Stromal cell of bone marrow (primary cell): ENCODE measurements at places on chromosomes 7 and 10.

- no peak for DNase-seq
Observed at GRCh38 chr10:52098130-52098529, 216.0 kb upstream of the DKK1 start.

DNA sequence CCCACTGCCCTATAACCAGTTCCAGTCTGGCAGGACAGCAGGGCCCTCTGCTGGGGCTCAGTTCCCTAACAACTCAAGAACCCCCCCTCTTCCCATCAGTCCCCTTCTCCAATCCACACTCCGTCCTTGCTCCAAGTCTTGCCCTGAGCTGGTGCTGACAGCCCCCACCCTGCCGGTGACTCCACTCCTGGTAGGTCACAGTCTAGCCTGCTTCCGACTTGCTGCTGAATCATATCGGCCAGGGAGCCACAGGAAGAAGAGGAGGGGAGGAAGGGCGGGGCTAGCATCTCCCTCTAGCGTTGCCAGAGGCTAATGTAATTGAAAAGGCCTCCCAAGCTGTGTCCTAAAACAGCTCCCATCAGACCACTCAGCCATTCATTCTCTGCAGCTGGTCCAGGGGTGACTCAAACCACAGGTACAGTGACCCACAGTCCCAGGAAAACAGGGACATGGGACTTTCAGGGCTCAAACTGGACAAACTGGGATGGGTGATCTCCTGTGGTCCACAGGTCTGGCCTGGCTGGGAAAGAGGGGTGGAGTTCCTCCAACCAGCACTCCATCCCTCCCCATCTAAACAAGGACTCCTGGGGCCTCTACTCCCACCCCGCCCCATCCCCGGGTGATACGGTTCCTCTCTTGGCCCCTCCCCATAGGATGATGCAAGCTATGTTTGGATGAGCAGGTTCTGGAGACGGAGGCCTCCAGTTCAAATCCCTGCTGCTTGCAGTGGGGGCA is 158.8 kb downstream of the SH3PXD2A start:
- DNase-seq: peak; percentile 85

- no peak for DNase-seq
Observed at GRCh38 chr10:119289227-119289920, 82.0 kb downstream of the GRK5 start.

DNA sequence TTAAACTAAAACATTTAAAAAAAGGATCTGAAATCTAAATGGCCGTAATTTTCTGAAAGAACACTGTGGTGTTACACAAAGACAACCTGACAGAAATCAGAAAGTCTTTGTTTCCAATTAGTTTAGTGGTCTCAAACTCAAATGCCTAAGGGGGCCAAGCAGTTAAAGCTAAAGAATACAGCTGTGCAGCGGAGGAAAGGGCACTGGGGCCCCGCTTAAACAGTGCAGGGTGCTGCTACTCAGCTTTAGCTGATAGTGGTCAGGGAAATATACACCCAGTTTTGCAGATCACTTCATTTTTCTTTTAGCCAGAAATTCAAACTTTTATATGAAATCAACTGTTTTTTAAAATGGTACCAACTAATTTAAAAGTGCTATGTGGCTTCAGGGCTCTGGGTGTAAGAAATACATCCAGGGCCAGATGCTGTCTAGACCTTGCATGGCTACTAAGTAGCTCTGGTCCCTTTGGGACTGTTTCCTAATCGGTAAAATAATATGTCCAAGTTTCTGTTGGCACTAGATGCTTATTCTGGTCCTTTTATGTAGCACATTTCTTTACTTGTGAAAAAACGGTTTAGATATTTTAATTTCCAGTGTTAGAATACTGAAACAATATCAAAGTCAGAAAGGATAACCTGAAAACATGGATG is 161.8 kb upstream of the LAMB4 start:
- no peak for DNase-seq

DNA sequence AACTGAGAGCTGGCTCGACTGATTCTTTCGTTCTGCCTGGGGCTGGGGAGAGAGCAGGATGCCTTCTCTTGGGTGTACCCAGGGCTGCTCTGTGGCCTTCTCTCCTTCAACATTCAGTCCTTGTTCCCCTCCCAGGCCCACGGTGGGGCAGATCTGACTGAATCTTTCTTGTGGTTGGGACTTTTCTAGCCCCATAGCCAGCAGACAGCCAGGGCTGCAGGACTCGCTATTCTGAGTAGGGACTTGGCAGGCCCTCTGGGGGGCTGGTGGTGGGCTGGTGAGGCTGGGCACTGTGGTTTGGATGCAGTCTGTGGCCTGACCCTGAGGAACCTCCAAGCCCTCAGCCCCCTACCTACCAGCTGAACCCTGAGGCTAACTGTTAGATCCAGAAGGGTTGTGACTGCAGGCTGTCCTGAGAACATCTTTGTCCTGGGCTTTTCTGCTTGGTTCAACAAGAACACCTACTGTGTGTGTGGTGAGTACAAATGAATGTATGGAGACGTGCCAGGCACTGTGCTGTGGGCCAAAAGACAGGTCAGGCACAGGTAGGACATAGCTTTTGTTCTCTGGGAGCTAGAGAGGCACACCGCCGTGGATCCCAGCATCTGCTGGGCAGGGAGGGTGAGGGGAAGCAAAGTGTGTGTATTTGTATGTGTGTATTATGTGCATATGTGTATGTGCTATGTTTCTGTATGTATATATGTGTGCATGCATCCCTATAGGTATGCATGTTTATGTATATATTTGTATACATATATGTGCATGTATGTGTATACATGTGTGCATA is 2.1 kb upstream of the PALD1 start:
- DNase-seq: no peak

- no peak for DNase-seq
Observed at GRCh38 chr10:130218936-130219335, 82.7 kb downstream of the GLRX3 start.

DNA sequence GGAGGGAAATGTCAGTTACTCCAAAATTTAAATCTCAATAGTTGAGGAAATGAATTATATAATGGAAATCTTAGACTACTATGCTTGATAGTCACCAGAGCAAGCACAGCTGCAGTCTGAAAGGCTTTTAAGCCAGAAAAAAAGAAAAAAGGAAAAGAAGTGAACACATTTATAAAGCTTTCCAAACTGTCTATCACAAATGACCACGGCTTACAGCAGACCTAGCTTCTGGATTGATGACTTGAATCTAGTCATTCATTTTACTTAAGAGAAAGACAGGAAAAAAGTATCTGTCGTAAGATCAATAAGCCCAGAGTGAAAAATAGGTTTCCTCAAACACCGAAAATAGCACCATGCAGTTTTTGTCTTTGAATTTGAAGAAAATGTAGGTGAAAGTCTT is 67.9 kb upstream of the OGDHL start:
- no peak for DNase-seq
